ENCODE measurements at places on chromosomes 12 and 14.
A peak's percentile ranks its signal among the peaks of the same experiment; 100 is the strongest.

DNA sequence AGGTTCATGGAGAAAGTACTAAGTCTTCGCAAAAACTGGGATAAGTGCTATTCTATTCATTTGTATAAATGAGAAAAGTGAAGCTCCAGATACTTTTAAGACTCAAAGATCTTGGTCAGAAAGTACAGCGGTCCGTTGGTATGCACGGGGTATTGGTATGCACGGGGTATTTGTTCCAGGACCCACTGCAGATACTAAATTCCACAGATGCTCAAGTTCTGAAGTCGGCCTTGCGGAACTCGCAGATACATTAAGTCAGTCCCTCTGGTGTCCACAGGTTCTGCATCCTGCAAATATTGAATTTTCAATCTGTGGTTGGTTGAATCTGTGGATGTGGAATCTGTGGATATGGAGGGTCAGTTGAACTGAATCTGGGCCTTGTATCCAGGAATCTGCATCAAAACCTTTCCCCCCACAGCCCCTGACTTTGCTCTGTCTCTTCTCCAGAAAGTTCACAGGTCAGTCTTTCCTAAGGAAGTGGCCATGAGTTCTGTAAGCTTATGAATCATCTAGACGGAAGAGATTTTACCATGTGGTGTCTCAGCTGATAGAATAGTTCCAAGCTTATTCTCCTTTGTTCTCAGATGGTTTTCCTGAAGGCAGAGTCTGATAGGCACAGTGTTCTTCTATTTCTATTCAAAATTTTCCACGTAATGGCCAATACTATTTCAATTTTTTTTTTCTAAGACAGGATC lies 274.7 kb downstream of the NEDD1 start:
- DNase-seq = no peak

GRCh38 chr12:98332642-98333041 lies 182.7 kb upstream of the TMPO start:
- DNase-seq = no peak

DNA sequence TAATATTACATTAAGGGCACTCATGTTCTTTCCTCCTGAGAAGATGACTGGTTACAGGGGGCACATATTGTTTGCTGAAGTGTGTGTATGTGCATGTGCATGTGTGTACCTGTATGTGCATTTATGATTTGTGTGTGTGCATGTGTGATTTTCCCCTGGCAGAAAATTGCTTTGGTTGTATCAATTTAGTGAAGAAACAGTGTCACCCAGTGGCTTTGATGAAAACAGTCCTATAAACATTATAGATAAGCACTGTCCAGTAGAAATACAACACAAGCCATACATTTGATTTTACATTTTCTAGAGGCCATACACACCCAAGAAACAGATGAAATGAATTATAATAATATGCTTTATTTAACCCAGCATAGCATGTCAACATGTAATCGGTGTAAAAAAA lies 8.6 kb downstream of the PDE3A start:
- peak; percentile 16 for DNase-seq

DNA sequence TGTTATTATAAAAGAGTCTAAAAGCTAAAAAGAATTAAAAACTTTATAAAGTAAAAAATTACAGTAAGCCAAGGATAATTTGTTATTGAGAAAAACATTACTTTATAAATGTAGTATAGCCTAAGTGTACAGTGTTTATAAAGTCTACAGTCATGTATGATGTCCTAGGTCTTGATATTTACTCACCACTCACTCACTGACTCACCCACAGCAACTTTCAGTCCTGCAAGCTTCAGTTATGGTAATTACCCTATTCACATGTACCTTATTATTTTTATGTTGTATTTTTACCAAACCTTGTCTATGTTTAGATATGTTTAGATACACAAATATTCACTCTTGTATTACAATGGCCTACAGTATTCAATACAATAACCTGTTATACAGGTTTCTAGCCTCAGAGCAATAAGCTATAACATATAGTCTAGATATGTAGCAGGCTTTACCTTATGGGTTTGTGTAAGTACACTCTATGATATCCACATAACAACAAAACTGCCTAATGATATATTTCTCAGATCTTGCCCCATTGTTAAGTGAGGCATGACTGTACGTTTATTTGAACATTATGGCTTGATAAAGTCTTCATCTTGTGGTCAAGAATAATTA lies 113.7 kb upstream of the KITLG start:
- DNase-seq = no peak

- no peak for DNase-seq
These were observed 124.1 kb upstream of the LGR5 start for GRCh38 chr12:71315328-71315985.

DNA sequence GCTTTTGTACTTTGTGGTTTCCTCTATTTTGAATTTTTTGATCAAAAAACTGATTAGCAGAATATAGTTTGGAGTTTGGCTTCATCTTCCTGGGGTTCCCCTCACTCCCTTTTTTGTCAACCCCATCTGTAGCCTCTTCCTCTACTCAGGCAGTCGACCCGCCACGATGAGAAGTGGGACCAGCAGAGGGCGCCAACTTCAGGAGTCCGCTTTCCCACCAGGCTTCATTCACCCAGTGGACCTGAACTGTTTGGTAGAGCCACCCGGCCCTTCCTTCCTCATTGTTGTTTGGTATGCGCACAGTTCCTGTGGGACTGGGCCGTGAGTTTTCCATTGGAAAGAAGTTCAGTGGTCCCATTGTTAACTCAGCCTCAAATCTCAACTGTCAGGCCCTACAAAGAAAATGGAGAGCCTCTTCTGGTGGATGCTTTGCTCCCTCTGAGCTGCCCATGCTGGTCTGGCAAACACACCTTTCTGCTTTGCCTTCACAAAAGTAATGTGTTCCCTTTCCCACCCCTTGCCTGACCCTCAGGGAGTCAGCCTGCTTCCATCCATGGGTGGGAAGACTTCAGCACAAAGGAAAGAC lies 21.7 kb downstream of the TMBIM6 start:
- DNase-seq = peak; percentile 73

DNA sequence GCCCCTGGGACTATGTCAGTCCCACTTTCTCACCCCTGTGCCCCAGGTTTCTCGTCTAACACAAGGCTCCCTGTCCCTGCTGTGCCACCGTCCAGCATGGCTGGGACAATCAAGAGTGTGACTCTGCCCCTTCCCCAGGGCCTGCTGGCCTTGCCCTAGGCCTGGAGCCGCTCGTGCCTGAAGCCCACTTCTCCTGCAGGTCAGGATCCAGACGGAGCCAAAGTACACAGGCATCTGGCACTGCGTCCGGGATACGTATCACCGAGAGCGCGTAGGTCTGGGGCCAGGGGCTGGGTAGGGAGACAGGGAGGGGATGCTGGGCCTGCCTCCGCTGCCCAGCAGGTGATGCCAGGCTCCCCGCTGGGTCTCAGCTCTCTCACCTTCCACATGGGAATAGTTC lies 2.8 kb downstream of the SLC25A47 start:
- DNase-seq = no peak
